KG1 (cell line): ENCODE measurements at places on chromosomes 16 and 17.

DNA sequence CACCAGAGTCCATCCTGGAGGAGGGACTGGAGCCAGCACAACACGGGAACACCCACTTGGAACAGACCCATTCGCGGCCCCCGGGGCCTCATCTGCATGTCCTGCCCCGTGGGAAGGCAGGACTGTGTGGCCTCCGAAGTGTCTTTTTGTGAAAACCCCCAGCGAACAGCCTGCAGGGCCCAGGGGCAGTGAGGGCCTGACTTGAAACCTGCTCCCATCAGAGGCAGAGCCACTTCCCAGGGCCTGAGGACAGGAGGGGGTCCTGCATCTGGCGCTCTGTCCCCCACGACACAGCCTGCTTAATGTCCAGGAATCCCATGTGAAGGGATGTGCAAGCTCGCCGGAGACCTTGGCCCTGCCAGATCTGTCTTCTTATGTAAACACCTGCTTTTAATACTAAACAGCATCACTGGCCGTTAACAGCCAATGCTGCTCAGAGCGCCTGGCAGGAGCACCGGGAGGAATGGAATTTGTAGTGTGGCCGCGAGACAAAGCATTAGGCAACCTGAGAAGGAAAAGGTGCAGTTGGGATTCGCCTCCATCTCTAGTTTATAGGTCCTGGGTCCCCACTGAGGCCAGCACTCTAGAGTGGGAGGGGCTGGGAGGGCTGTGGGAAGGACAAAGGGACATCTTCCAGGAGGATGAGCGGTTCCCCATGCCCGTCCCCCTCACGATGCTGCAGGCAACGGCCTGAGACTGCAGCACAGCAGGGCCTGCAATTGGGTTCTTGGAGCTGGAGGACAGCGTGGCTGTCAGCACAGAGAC, 9.6 kb upstream of the EVPL start:
- DNase-seq = no peak

- no peak for DNase-seq
These were observed 4.7 kb upstream of the PSMC5 start for GRCh38 chr17:63822537-63822936.

- no peak for DNase-seq
These were observed 11.4 kb downstream of the HSD3B7 start for GRCh38 chr16:30996324-30996984.

DNA sequence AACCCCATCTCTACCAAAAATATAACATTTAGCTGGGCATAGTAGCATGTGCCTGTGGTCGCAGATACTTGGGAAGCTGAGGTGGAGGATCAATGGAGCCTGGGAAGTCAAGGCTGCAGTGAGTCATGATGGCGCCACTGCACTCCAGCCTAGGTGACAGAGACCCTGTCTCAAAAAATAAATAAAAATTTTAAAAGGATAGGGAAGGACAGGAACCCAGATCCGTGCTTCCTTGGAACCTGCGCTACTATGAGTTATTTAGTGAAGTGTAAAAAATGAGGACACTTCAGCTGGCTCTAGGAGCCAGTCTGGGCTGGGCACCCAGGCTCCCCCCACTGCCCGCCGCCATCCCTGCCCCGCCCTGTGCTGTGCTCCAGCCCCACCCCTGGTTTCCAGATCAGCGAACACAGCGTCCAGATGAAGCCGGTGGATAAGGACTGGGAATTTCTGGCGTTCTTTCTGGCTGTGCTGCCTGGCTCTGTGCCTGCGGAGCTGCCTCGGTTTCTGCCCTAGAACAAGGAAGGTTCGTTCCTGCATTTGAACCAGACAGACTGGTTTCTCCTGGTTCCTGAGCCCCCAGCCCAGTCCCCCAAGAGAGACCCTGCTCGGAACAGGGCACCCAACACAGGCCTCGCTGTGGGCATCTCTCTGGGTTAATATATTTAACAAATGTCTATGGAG, 18.5 kb downstream of the PLLP start:
- DNase-seq = no peak

DNA sequence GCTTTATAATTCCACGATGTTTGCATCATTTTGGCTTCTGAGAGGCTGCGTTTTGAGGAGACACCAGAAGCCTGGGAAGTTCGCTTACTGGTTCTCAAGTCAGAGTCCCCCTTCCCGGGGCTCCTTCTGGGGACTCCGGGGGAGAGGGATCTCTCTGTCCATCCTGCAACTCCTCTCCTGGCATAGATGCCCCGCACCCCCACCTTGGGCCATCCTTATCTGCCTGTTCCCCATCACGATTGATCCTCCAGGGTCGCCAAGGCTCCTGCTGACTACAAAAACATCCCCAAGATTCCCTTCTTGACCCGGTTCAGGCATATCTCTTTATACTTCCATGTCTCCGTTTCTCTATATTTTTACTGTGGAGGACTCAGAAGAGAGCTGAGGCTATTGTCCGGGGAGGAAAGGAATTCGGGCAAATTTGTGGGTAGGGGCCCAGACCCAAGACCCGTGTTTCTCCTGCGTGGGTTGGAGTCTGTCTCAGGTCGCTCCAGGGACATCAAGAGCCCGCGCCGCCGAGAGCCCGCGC, 18.4 kb upstream of the HOXB13 start:
- DNase-seq = no peak

DNA sequence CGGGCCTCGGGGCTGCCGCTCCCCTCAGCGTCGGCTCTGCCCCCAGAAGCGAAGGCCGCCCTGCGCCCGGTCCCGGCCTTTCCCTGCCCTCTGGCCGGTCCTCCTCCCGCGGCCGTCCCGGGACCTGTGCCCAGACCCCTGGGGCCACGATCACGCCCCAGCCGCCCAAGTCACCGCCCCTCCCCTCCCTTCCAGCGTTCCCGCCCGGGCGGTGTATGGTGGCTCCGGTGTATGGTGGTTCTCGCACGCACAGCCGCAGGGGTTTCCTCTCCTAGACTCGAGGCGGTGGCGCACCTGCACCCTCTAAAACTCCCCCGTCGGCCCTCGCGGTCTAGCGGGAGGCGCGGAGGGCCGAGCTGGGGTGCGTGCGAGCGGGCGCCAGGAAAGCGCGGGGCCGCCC, 10.0 kb downstream of the TIGD7 start:
- DNase-seq = no peak

DNA sequence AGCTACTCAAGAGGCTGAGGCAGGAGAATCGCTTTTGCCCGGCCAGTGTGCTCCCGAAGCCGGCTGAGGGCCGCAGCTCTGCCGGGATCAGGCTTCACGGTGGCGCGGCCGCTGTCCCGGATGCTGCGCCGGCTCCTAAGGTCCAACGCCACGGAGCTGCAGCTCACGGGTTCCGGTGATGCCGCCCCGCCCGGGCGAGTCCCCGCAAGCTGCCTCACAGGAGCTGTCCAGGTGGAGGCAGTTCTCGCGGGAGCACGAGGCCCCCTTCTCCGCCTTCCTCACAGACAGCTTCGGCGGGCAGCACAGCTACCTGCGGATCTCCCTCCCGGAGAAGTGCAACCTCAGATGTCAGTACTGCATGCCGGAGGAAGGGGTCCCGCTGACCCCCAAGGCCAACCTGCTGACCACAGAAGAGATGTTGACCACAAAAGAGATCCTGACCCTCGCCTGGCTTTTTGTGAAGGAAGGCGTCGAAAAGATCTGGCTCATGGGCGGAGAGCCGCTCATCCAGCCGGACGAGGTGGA, 111.4 kb upstream of the SIAH1 start:
- DNase-seq = no peak

GRCh38 chr17:39715375-39716072, 14.8 kb downstream of the MIEN1 start:
- no peak for DNase-seq

GRCh38 chr16:88468275-88469129, 15.4 kb downstream of the ZFPM1 start:
- no peak for DNase-seq

- DNase-seq = no peak
These were observed 255.9 kb upstream of the PMFBP1 start for GRCh38 chr16:72427783-72428331.

GRCh38 chr17:8806926-8807550, 7.9 kb upstream of the MFSD6L start:
- DNase-seq = no peak
